ENCODE measurements at places on chromosomes 5 and 9.
A peak's percentile ranks its signal among the peaks of the same experiment; 100 is the strongest.

GRCh38 chr9:129270205-129270604, 92.1 kb upstream of the IER5L start:
- DNase-seq: no peak

DNA sequence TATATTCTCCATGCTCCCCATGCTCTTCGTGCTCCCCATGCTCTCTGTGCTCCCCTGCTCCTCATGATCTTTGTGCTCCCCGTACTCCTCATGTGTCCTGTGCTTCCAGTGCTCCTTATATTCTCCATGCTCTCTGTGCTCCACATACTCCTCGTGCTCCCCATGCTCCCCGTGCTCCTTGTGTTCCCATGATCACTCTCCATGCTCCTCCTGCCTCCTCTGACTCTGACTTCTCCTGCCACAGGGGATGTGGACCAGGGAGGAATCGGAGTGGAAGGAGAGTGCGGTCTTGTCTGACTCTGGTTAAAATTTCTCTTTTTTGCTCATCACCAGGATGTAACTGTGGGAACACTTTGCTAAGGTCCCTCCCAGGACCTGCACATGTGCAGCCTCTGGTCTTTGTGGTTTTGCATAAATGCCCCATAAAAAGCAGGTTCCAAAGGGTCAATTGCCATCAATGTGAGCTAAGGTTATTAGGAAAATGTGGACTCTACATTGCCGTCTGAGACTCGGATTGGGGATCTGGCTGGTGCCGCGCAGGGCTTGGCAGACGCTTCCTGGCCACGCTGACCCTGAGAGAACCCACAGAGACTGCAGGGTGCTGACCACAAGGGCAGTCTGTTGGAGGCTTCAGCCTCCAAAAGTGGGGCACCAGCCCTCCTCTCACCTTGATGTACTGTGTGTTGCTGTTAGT, 52.5 kb downstream of the TRIP13 start:
- peak; percentile 9 for DNase-seq

GRCh38 chr5:473551-474192, 30.7 kb downstream of the EXOC3 start:
- peak; percentile 42 for DNase-seq

DNA sequence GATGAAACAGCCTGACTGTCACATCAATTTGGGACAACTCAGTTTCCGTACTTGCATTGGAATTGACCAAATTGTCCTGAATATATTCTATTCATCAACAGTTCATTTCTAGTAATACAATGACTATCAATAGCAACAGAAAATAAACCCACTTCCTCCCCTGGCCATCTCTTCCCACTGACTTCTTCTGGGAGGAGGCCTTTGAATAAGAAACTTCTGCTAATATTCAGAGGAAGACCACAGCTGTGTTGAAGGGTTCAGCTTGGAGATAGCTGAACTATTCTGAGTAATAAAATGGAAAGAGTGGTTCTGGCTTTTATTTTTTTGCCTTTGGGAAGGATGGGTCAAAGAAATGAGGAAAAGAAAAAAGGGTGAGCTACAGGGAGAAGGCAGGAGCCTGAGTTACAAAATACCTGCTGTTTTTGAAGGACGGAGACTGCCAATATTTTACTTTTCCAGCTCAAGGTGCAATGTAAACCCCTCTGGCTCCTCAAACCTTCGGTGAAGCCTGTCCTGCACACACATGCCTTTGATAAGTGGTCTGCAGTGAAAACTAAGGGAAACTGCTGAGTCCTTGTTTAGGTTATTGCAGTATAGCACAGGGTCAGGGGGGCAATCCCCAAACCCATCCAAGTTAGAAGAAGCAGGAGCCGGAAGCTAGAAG, 29.9 kb downstream of the FYB1 start:
- DNase-seq: no peak

- DNase-seq: no peak
Observed at GRCh38 chr5:68592351-68592750, 376.8 kb downstream of the PIK3R1 start.

- DNase-seq: no peak
Observed at GRCh38 chr5:131525805-131526204, 109.2 kb downstream of the RAPGEF6 start.

- DNase-seq: no peak
Observed at GRCh38 chr5:119031011-119031886, 39.6 kb upstream of the DMXL1 start.

GRCh38 chr5:131423056-131423455, 159.2 kb downstream of the CDC42SE2 start:
- DNase-seq: no peak

GRCh38 chr9:37148181-37148580, 27.8 kb downstream of the ZCCHC7 start:
- no peak for DNase-seq

DNA sequence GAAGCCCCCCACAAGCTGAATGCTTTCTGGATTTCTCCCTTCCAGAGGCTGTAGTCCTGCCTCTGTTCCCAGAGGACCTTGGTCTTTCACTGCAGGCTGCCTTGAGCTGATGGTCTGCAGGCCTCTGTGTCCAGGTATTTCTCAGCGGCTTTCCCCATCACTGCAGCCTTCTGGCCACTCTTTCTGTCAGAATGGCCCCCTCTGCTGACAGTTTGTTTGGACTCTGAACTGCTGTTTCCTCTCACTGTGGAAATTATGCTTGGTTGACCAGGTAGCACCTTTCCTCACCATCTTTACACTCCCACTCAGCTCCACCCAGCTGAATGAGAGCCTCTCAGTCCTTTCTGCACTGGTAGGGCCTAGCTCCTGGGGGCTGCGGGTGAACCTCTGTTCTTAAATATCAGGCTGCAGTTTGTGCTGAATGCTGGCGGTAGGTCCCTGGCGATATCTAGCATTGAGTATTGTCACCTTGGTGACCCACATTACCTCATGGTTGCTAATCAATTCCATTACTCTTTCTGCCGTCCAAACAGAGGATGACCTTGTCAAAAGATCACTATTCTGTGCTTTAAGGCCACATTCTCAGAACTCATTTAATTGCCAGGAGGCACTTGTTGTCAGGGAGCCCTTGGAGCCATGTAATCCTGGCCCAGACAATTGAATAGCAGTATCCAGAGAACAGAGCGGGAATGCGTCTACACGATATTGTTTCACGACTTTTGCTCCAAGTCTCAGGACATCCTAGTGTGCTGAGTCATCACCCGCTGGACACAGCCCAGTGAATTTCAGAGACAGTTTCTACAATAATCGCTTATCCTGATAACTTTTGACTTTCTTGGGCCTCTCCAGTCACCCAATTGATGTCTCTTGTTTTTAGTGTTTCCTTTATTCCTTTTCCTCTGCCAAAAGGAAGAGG, 230.2 kb downstream of the TENT4A start:
- DNase-seq: no peak

GRCh38 chr9:84381508-84381907, 41.0 kb upstream of the SLC28A3 start:
- DNase-seq: no peak

DNA sequence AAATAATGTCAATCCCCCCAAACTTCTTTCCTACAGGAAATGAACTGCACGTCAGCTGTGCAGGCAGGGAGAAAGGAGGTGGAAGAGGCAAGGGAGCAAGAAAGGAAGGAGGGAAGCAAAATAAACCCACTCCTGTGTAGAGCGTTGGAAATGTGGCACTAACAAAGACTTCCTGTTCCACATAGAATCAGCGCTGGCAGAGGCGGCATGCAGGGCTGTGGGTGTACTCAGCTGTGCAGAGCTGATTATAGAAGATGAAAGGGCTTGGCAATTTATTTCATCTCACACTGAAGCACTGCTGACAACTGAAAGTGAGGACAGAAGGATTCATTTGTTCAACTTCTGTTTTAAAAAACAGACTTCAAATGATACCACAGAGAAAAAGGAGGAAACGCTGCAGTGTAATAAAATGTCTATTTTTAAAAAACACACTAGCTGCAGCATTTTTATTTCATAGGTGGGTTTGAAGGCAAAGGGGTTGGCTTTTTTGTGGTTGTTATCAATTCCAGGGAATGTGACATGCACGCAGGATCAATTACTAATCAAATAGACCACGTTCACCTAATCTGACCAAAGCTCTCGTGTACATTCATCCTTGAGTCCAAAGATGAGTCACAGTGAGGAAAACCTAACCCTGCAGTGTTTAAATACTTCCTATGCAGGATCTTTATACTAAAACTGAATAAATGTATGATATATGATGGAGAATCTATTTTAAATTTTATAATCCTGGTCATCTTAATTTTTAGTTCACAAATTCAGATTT, 583.5 kb downstream of the ZNF608 start:
- DNase-seq: no peak

GRCh38 chr9:129109537-129109903, 1.1 kb downstream of the CRAT start:
- DNase-seq: no peak

- no peak for DNase-seq
Observed at GRCh38 chr5:132825834-132826391, 4.5 kb downstream of the SHROOM1 start.

DNA sequence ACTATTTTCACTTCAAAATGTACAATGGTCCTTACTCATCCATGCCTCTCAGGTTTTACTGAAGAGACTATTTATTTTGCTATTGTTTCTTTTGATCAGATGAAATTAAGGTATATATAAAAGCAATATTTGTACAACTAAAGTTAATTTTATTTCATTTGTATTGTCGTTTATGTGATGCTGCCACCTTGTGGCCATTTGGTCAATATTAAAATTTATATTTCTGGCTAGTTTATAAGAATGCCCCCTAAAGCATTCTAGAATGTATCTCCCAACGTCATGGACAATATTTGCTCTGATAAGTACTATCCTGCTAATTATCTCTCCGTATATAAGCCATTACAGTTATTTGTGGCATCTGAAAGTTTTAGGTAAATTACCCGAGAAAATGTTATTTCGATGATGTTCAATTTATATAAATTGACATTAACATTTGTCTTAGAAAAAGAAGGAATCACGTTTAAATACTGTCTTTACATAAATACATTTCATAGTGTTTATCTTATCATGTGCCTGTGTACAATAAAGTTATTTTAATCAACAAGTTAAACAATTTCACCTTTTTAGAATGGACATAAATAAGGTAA, 680.0 kb downstream of the TAF11L14 start:
- peak; percentile 25 for DNase-seq

DNA sequence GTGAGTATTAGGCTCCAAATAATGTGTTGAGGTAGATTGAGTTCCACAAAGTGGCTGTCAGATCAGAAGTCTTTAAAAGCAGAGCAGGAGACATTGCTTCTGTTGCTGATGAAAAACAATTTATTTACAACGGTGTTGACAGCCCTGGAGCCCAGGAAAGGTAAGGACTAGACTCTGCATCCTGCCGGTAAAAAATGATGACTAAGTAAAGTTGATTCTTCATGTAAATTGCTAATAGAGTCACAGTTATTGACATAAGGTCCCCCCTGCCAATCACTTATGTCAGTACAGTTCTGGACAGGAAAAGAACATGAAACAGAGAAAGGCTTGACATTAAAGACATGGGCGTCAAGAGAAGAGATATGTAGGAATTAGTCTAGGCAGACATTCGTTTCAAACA, 552.5 kb downstream of the HTR1A start:
- DNase-seq: no peak

DNA sequence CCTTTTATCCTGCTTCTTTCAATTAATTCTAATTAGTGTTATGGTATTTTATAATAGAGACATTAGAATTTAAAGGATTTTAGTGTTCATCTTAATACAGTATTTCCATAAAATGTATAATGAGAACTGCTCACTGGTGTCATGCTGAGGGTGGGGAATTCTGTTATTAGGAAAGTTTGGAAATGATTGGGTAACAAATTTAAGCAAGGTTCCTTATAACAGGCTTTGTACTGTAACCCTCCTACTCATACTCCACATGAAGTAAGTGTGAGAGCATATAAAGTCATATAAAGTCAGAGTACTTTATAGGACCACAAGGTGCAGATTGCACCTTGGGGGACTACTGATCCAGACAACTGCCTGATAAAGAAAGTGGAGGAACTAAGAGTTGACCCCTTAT, 42.2 kb downstream of the SV2C start:
- DNase-seq: no peak

DNA sequence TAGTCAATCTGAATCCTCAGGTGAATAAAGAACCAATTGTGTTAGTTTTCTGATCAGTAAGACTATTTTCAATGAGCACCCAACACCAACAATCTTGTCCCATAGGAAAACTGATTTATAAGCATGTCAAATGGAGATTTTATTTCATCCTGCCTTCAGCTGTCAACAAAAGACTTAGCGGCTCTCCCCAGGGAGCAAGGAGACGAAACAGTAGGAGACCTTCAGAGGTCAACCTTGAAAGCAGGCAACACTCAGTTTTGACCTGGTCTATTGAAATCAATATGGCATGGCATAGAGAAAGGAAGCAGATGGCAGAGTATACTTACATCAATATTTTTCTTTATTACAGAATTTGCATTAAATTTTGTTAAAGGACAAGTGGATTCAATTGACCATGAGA, 34.1 kb downstream of the ZNF622 start:
- no peak for DNase-seq

DNA sequence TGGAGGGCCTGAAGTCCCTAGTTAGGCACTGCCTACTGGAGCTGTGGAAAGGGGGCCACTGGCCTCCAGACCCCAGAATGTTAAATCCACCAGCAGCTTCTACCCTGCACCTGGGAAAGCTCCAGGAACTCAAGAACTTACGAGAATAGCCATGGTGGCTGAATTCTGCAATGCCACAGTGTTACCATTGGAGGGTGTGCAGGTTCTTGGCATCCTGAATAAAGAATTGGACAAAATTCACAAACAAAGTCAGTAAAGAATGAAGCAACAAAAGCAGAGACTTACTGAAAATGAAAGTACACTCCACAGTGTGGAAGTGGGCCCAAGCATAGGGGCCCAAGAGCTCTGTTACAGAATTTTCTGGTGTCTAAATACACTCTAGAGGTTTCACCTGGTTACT, 107.0 kb downstream of the PRDM9 start:
- no peak for DNase-seq

GRCh38 chr9:89743216-89743572, 138.4 kb downstream of the GADD45G start:
- DNase-seq: no peak

DNA sequence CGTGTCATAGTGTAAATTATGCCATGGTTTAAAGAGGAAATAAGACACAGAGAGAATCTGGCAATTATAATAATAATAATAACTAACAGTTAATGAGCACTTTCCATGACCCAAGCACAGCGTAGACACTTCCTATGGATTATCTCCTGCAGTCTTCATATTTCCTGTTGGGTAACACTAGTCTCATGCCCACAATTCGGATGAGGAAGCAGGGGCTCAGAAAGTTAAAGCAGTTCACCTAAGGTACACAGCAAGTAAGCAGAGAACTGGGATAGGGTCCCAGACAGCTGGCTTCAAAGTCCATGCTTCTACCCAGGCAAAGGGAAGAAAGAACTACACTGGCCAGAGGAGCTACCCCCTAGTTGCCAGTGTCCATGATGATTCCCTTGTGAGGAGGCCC, 27.9 kb upstream of the TGFBI start:
- no peak for DNase-seq

GRCh38 chr5:56350597-56351170, 117.6 kb upstream of the ANKRD55 start:
- DNase-seq: no peak

GRCh38 chr5:90387508-90387907, 22.0 kb downstream of the CETN3 start:
- DNase-seq: no peak

GRCh38 chr5:59786334-59786805, 107.2 kb downstream of the PDE4D start:
- DNase-seq: no peak

GRCh38 chr5:82405161-82405560, 127.0 kb upstream of the RPS23 start:
- no peak for DNase-seq

- no peak for DNase-seq
Observed at GRCh38 chr5:176816043-176816745, 5.8 kb downstream of the UNC5A start.
